ENCODE measurements at places on chromosomes 11 and 22.
A peak's percentile ranks its signal among the peaks of the same experiment; 100 is the strongest.

DNA sequence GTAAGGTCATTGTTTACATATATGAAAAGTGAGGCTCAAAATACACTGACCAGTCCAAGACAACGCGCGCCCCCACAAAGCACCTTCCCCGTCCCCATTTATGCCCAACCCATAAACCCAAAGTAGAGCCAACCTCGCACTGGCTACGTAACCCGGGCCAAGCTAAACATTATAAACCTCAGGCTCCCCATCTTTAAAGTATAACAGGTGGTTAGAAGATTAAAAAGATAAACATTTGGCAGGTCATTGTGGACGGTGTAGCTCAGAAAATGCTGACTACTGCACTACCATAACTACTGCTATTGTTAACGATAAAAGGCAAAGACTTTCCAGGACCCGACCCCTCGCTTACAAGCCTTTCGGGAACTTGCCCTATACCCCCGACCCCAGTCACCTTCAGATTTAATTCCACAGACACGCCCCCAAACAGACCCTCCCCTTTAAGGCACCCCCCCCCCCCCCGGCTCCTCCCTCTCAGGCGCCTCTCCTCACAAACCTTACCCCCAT lies 470 bp downstream of the NUMA1 start:
- DNase-seq = peak; percentile 33

GRCh38 chr11:69122630-69123431 lies 32.9 kb upstream of the SMIM38 start:
- DNase-seq = peak; percentile 98

GRCh38 chr11:65634905-65635731 lies 2.8 kb upstream of the SIPA1 start:
- no peak for DNase-seq

- DNase-seq = no peak
Measured at GRCh38 chr22:49413146-49413545, 414.5 kb downstream of the BRD1 start.

GRCh38 chr11:115455613-115456012 lies 48.6 kb downstream of the CADM1 start:
- no peak for DNase-seq

- no peak for DNase-seq
Measured at GRCh38 chr11:13013054-13013488, 4.0 kb downstream of the RASSF10 start.

GRCh38 chr22:29251981-29252911 lies 15.5 kb downstream of the RHBDD3 start:
- DNase-seq = no peak

DNA sequence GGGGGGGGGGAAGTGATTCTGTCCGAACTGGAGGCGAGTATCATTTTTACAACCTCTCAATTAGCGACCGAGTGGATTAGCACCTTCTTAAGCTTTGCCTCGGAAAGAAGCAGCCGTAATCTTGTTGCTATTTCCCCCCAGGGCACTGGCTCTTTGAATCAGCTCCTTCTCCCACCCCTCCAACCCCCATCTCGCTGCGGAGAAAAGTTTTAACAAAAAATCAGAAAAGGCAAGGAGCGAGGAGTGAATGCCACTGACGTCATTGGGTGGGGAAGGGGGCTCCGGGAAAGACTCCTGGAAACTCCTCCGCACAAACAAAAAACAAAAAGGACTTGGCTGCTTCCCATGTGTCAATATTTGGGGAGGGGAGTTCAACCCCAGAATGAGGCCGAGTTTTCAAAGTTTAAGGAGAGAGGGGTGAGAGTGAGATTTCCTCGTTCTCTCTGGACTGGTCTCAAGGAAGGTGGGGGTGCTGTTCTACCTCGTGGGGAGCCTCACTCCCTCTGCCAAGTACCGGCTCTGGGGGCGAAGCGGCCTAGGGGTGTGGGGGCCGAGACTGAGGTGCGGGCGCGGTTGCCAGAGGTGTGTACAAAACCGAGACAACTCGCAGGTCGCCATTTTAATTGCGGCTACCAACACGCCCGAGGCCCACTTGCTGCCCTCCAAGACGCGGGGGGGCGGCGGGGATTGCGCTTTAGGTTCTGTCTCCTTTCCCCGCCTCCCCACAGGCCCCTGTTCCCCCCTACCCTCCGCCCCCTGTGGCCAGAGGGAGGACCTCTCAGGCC lies 2.5 kb upstream of the PAX6 start:
- DNase-seq = no peak

- DNase-seq = no peak
Measured at GRCh38 chr11:79264284-79264683, 176.5 kb downstream of the TENM4 start.

- DNase-seq = no peak
Measured at GRCh38 chr22:30822216-30823014, 127.7 kb downstream of the OSBP2 start.
